ENCODE measurements at places on chromosomes 6 and 20.

- DNase-seq: no peak
Observed at GRCh38 chr6:150624191-150624590, 24.5 kb downstream of the PLEKHG1 start.

- DNase-seq: no peak
Observed at GRCh38 chr20:42041000-42041565, 422.9 kb upstream of the CHD6 start.

DNA sequence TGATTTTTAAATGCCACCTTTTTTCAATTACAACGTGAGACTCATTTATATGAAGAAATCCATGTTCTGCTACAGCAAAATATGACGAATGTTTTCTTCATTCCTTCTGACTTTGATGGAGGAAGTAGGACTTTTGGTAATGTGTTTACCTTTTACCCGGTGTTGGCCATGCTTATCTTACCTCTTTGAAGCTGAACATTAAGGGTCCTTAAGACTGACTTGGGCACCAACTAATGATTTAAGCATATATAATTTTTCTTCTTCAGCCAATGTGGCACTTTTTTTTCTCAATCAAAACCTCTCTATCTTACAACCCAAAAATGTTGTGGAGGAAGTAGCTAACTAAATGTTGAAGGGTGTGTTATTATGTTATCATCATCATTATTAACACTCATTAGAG lies 337.5 kb downstream of the EPHA7 start:
- no peak for DNase-seq

GRCh38 chr20:31841928-31842327 lies 3.5 kb downstream of the FOXS1 start:
- no peak for DNase-seq

- DNase-seq: no peak
Observed at GRCh38 chr6:163021054-163021453, 293.3 kb downstream of the PACRG start.

- no peak for DNase-seq
Observed at GRCh38 chr6:165962366-165962765, 205.3 kb downstream of the TBXT start.

- DNase-seq: no peak
Observed at GRCh38 chr20:17449031-17449430, 82.1 kb downstream of the BFSP1 start.

DNA sequence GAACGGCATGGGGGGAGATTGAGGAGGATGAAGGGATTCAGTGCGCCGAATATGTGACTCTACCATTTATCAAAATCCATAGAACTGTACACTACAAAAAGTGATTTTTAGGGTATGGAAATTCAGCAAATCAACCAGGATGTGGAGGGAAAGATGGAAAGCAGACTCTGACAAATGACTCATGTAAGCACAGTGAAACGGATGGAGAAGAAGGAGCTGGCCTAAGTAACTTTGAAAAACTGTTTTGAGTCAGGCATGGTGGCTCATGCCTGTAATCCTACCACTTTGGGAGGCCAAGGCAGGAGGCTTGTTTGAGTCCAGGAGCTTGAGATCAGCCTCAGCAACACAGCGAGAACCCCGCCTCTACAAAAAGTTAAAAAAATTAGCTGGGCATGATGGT lies 39.2 kb downstream of the MUC22 start:
- no peak for DNase-seq

DNA sequence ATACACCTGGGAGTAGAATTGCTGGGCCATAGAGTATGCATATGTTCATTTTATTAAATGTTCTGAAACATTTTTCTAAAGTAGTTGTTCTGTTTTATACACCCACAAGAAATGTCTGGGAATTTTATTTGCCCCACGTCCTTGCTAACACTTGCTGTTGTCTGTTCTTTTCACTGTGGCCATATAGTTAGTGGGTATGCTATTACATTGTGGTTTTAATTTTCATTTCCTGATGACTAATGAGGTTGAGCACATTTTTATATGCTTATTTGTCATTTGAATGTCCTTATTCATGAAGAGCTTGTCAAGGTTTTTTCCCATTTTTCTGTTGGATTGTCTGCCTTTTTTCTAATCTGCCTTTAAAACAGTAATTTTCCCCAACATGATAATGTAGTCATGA lies 41.5 kb upstream of the TGM3 start:
- no peak for DNase-seq

DNA sequence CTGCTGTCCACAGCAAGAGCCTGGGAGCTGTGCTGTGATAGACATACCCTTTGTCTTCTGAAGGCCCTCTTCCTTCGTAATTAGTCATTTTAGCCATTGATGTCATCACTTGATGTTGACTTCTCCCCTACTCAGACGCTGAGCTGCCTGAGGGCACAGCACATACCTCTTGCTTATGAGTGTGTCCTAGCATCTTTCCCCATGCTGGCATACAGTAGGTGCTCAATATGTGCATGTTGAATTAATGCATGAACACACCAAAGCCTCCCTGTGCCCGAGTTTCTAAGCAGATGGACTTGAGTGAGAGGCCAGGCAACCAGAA lies 35.8 kb upstream of the FAM83D start:
- peak; percentile 34 for DNase-seq

DNA sequence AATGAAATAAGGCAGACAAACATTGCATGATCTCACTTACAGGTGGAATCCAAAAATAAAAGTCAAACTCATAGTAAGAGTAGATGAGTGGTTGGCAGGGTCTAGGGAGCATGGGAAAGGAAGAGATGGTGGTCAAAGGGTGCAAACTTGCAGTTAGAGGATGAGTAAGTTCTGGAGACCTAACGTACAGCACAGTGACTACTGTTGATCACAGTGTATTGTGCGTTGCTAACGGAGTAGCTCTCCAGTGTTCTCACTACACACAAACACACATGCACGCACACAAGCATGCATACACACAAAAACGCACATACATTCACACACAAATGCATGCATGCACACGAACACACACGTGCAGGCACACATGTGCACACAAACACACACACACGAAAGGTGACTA lies 54.9 kb downstream of the LY86 start:
- no peak for DNase-seq

GRCh38 chr20:50953196-50953595 lies 5.1 kb downstream of the DPM1 start:
- no peak for DNase-seq

- DNase-seq: peak; percentile 68
Observed at GRCh38 chr6:15244620-15245360, 1.1 kb upstream of the JARID2 start.

- no peak for DNase-seq
Observed at GRCh38 chr6:155341130-155341828, 27.0 kb upstream of the TFB1M start.

GRCh38 chr6:133637436-133637835 lies 251.5 kb upstream of the TCF21 start:
- no peak for DNase-seq

DNA sequence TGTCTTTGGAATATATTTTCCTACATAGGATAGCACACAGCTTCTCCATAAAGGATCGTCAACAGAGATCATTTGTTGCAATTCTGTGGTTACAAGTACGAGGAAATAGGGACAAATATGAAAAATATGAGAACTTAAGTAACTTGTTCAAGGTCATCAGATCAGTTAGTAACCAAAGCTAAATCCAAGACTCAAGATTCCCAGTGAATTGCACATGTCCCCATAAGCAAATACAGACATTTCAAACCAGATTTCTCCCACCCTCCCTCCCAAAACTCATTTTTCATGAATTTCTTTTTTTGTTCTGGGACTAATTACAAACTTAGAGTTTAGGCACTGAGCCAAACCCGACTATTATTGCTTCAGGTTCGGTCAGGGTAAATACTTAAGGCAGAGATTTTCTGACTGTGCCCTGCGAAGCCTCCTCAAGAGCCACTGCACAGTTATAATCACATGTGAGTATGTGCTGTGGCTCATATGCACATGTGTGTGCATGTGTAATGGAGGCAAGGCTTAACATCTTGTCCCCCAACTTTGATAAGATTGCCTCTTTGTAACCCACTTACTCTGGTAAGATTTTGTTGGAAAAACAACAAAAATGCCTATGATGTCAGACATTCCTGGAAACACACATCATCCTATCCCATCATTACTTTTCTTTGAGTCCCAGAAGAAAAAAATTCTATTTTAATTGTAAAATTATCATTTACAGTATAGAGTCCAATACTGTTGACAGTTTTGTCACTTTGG lies 216.2 kb downstream of the CD83 start:
- DNase-seq: no peak
